ENCODE measurements at places on chromosomes 1 and 21.

DNA sequence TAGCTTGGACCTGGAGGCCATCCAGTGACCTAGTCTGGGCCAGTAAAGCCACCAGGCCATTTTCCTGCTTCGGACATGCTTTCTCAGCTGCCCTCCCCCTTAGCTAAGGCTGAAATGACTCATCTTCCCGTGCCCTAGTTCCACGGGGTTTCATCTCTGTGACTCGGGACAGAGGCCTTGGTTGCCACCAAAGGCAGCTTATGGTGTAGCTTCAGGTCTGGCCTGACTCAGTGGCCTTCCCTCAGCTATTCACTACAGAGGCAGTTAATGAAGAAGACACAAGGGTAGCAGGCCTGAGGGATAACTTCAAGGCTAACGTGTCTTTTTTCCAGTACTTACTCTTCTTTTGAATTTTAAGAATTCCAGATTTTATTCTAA lies 82.4 kb downstream of the PBX1 start:
- H3K27me3 ChIP-seq = no peaks in the 10 kb centered on the region
- H3K4me1 ChIP-seq = no peaks in the 10 kb centered on the region
- H3K27ac ChIP-seq = no peak overlapping the region
- no peak overlapping the region for H3K4me3 ChIP-seq
- no peak for DNase-seq

DNA sequence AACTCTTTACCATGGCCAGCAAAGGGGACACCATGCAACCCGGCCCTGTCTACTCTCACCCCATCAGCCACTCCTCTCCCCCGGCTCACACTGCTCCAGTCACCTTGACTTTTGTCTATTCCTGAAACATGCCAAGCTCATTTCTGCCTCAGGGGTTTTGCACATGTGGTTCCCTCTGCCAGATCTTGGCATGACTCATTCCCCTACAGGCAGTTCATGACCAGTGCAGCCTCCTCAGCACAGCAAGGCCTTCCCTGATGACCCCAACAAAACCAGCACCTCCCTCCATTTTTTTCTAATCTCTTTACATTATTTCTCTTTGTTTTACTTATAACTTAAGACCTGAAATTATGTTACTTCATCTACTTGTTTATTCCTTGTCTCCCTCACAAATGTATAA lies 58.6 kb upstream of the GJB5 start:
- no peaks in the 10 kb centered on the region for H3K4me1 ChIP-seq
- no peak overlapping the region for H3K4me3 ChIP-seq
- no peak overlapping the region for H3K27ac ChIP-seq
- H3K27me3 ChIP-seq = peaks cover 3% of the 10 kb centered on the region

DNA sequence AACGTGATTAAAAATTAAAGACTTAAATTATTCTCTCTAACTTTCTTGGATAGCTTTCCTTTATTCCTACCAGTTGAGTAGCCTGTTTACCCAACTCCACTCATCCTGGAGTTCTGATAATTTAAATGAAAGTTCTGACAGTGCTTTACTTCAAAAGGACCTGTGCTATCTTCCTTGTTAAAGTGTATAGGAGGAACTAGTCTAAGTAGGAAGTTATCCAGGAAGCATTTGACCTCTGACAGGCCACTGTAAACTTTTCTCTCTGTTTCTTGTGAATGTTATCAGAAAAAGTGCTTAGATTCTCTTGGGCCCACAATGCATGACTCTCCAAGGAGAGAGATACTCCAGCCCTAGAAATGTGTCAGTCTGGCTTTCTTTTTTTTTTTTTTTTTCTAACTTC lies 9.2 kb downstream of the UAP1 start:
- peaks cover 6% of the 10 kb centered on the region for H3K4me1 ChIP-seq
- H3K27ac ChIP-seq = no peak overlapping the region
- no peak overlapping the region for H3K4me3 ChIP-seq
- no peak for DNase-seq

- H3K4me1 ChIP-seq = peaks cover 6% of the 10 kb centered on the region
- DNase-seq = no peak
- no peaks in the 10 kb centered on the region for H3K36me3 ChIP-seq
Measured at GRCh38 chr1:192162376-192162775, 4.1 kb downstream of the RGS18 start.

DNA sequence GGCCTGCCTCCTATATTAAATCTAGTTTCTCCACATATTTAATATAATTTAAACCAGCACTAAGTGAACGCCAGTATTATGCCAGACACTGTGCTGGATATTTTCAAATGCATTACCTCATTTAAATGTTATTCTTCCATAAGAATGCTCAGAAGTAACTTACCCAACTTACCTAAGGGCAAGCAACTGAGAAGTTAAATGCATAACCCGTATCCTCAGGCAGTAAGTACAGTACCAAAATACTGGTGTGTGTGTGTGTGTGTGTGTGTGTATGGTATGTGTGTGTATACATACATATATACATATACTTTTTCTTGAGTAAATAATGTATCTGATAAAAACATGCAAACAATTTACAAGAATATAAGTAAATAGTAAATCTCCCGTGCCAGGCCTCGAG lies 9.0 kb upstream of the TRIM45 start:
- H3K27me3 ChIP-seq = peaks cover 27% of the 10 kb centered on the region
- DNase-seq = no peak
- no peak overlapping the region for H3K27ac ChIP-seq

Measured in T-helper 2 cell treated with Interferon-gamma antibody and Interleukin-4, amounts not matched to agents 5 μg/mL and 100 μg/mL, for 36 hours (primary cell).